Activated CD4-positive, alpha-beta T cell treated with anti-CD3 and anti-CD28 coated beads, Interleukin-2, amount 10 ng/mL, durations not matched to agents 24 days and 14 days (primary cell): ENCODE measurements at places on chromosomes 3 and 15. TPM values are rescaled to one million over a fixed set of nuclear protein-coding genes. Genes with fewer than 3 reads are reported as not detected.

The SLC28A1 gene
- not detected in 2 replicates for total RNA-seq

The TUSC7 gene
- total RNA-seq: not detected in 2 replicates

The TJP1 gene
- total RNA-seq: not detected in 2 replicates

DNA sequence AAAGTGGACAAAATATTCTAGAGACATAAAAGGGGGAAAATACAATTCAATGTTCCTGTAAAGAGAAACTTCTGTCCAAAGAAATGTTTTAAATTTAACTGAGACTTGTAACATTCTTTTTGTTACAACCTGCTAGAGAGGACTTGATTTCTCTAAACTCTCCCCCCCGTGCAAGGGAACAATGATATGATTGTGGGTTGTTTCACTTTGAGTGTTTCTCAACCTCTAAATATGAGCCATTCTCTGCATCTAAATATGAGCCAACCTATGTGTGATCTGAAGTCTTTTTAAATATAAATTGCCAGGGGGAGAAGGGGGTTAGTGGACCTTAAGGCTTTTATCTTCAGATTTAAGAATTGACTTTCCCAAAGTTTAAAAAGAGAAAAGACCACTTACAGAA is 14.6 kb downstream of the ZNF860 start:
- peaks cover 10% of the 10 kb centered on the region for H3K4me1 ChIP-seq
- DNase-seq: no peak
- no peaks in the 10 kb centered on the region for H3K36me3 ChIP-seq
- H3K4me3 ChIP-seq: no peak overlapping the region

GRCh38 chr3:4709341-4709740 is 216.2 kb downstream of the ITPR1 start:
- DNase-seq: no peak
- H3K4me1 ChIP-seq: peaks cover 28% of the 10 kb centered on the region
- no peak overlapping the region for H3K4me3 ChIP-seq
- no peaks in the 10 kb centered on the region for H3K27me3 ChIP-seq

GRCh38 chr3:30002797-30003196 is 603.6 kb upstream of the TGFBR2 start:
- peaks cover 4% of the 10 kb centered on the region for H3K27me3 ChIP-seq
- no peaks in the 10 kb centered on the region for H3K36me3 ChIP-seq
- H3K27ac ChIP-seq: no peak overlapping the region
- peaks cover 1% of the 10 kb centered on the region for H3K4me1 ChIP-seq
- no peak overlapping the region for H3K4me3 ChIP-seq

DNA sequence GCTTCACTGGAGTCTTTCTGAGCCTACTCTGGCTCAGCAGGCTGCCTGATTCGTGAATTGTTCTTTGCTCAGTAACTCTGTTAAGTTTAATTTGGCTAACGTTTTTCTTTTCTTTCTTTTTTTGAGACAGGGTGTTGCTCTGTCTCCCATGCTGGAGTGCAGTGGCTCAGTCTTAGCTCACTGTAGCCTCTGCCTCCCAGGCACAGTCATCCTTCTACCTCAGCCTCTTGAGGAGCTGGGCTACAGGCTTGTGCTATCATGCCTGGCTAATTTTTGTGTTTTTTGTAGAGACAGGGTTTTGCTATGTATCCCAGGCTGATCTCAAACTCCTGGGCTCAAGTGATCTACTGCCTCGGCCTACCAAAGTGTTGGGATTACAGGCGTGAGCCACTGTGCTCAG is 165.0 kb downstream of the PEX5L start:
- no peaks in the 10 kb centered on the region for H3K4me1 ChIP-seq
- no peak for DNase-seq
- H3K27me3 ChIP-seq: peaks cover 2% of the 10 kb centered on the region
- no peaks in the 10 kb centered on the region for H3K36me3 ChIP-seq

DNA sequence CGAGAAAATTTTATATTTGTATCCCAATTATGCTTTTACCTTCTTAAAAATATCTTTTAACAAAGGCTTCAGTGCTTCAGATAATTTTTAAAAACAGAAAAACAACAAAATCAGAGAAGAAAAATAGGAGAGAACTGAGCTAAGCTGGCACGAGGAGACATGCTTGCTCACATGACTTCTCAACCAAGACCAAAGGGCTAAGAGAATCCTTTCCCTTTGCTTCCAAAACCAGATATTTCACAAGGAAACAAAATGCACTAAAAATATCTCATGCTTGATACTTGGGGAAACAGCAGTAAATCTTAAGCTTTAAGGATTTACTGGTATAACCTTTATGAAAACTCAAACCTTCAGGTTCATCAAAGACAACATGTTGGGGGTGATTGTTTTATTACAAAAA is 58.4 kb downstream of the CAPN7 start:
- peaks cover 26% of the 10 kb centered on the region for H3K36me3 ChIP-seq
- peaks cover 19% of the 10 kb centered on the region for H3K4me1 ChIP-seq
- no peak overlapping the region for H3K27ac ChIP-seq
- H3K4me3 ChIP-seq: no peak overlapping the region

- H3K36me3 ChIP-seq: peaks cover 4% of the 10 kb centered on the region
- H3K4me1 ChIP-seq: peaks cover 49% of the 10 kb centered on the region
- H3K27ac ChIP-seq: peak overlapping the region; percentile 96
- peak overlapping the region; percentile 2 for H3K4me3 ChIP-seq
Observed at GRCh38 chr15:90685591-90686434, 31.3 kb upstream of the BLM start.

DNA sequence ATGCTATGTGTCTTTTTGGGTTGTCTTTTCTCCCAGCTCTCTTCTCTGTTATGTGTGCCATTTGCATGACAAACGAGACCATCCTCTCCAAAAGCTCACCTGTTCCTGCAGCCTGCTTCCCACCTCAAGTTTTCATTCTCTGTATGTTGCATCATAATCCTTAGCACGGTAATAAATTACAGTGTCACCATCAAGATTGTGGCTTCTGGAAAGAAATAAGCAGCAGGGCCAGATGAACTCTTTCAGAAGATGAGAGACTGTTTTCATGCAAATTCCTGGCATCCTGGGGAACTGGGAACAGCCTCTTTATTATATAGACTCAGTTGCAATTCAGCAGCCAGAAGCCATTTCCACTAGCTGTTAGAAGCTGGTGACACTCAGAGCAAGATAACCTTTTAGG is 436.7 kb downstream of the EPHB1 start:
- H3K27me3 ChIP-seq: no peaks in the 10 kb centered on the region
- no peak for DNase-seq
- no peak overlapping the region for H3K4me3 ChIP-seq
- H3K4me1 ChIP-seq: no peaks in the 10 kb centered on the region
- no peaks in the 10 kb centered on the region for H3K36me3 ChIP-seq

DNA sequence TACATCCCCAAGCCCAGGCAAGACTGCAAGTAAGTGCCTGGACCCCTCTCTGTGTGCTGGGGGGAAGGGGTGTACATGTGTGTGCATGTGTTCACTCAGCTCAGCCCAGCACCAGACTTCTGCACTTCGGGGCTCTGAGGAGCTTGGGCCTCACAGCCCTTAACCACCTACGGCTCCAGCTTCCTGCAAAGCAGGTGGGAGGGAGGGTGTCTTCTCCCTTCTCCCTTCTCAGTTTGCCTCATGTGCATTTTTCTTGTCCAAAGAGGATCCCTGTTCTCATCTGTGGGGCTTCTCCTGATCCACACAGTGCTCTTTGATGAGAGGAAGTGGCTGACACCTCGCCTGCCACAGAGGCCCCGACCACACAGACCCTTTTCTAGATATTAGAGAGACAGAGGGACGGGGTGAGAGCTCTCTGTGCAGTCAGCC is 69.3 kb downstream of the MESD start:
- H3K27ac ChIP-seq: no peak overlapping the region
- no peaks in the 10 kb centered on the region for H3K36me3 ChIP-seq
- peaks cover 14% of the 10 kb centered on the region for H3K4me1 ChIP-seq
- no peaks in the 10 kb centered on the region for H3K27me3 ChIP-seq
- DNase-seq: peak; percentile 66
- H3K4me3 ChIP-seq: no peak overlapping the region

- H3K36me3 ChIP-seq: peaks cover 7% of the 10 kb centered on the region
- H3K27ac ChIP-seq: peak overlapping the region; percentile 67
- DNase-seq: no peak
- H3K4me3 ChIP-seq: peak overlapping the region; percentile 52
- H3K27me3 ChIP-seq: peaks cover 4% of the 10 kb centered on the region
Observed at GRCh38 chr3:56942523-56942922, 117.9 kb upstream of the SPATA12 start.

- no peaks in the 10 kb centered on the region for H3K27me3 ChIP-seq
- H3K4me1 ChIP-seq: peaks cover 37% of the 10 kb centered on the region
- H3K36me3 ChIP-seq: no peaks in the 10 kb centered on the region
- H3K27ac ChIP-seq: peak overlapping the region; percentile 57
- H3K4me3 ChIP-seq: no peak overlapping the region
Observed at GRCh38 chr3:186917512-186918312, 12.6 kb upstream of the ST6GAL1 start.

DNA sequence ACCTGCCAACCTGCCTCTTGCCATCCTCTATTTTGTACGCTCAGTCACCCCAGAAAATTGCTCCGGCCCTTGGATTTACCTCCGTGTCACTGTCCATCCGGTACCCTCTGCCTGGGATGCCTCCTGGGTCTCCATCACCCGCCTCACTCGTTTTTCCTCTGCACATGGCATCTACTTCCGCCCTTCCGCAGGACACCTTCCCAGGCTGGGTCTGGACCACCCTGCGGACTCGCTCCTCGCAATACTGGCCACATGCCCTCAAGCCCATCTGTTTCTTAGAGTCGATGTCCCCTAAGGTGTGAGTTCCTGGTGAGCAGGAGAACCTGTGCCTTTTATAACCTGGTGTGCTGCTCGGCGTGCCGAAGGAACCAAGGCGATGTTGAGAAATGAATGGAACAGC is 58.5 kb downstream of the APBA2 start:
- H3K4me3 ChIP-seq: no peak overlapping the region

DNA sequence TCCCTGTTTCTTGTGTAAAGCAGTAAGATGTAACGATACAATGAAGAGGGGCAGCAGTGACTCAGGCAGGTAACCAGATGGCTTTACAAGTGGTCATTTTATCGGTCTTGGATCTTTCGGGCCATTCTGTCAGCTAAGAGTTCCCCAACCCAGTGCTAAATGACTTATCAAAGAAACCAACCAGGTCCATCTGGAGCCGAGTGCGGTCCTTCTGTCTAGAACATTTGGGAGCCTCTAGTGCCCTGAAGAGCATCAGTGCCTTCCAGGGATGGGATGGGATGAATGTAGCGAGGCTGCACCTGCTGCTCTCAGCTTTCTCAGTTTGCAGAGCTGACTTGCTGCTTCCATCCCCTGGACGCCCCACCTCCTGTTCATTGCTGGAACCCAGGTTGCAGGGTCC is 131.7 kb upstream of the AGBL1 start:
- H3K27me3 ChIP-seq: no peaks in the 10 kb centered on the region
- H3K27ac ChIP-seq: no peak overlapping the region
- no peak overlapping the region for H3K4me3 ChIP-seq
- no peak for DNase-seq
- no peaks in the 10 kb centered on the region for H3K4me1 ChIP-seq

DNA sequence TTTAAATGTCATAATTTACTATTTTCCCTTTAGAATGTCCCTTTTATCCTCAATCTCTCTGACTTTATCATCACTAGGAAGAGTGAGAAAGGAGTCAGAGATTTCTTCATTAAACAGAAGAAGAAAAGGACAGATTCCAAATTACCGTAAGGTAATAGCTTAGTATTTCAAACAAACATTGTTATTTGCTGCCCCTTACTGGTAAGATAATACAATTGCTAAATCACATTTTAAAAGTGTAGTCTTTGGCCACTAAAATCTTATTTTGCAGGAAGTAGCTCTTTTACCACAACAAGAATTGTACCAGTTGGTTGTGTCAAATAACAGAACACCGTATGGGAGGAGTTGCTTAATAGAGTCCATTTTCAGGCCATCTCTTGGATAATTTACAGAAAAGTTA is 53.7 kb downstream of the CGGBP1 start:
- peaks cover 5% of the 10 kb centered on the region for H3K4me1 ChIP-seq
- no peak overlapping the region for H3K4me3 ChIP-seq

- no peaks in the 10 kb centered on the region for H3K36me3 ChIP-seq
- H3K27ac ChIP-seq: no peak overlapping the region
- peaks cover 6% of the 10 kb centered on the region for H3K27me3 ChIP-seq
- DNase-seq: no peak
- no peak overlapping the region for H3K4me3 ChIP-seq
- H3K4me1 ChIP-seq: no peaks in the 10 kb centered on the region
Observed at GRCh38 chr3:144011251-144011799, 39.7 kb downstream of the DIPK2A start.

DNA sequence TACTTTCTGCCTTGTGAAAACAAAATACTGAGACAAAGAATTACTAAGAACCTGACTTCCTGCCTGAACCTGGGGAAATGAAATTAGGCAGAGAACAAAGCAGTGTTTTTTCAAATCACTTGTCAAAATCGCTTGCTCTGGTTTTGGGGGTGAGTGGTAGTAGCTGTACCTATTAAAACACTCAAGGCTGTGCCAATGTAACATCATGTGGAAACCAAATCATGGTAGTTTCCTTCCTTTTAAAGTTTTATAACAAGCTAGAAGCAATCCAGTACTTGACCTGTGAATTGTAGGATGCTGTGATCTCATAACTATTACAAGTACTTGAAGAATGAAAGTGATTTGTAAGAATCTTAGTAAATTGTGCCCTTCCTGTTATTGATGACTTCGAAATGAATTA is 6.7 kb downstream of the CMTM8 start:
- no peaks in the 10 kb centered on the region for H3K27me3 ChIP-seq
- no peak overlapping the region for H3K4me3 ChIP-seq
- H3K36me3 ChIP-seq: peaks cover 9% of the 10 kb centered on the region
- H3K27ac ChIP-seq: no peak overlapping the region
